ENCODE measurements at places on chromosomes 3 and 15.

- no peak for DNase-seq
These were observed 191.2 kb upstream of the PDZRN3 start for GRCh38 chr3:73815966-73816365.

DNA sequence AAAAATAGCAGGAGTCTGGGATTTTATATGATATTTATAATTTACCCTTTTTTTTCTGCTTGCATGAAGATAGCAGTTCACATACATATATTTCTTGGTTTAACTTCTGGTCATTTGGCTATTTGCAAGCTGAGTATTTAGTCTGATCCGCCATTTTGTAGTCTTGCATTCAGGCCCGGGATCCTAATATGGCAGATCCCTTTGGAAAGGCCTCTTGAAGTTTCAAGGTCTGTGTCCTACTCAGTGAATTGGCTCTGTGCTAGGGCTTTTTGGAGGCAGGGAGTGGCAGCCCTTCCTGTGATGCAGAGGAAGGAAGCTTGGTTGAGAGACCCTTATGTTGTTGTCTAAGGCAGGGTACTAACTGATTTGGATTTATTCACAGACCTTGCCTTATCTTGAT lies 2.9 kb downstream of the SNRPN start:
- no peak for DNase-seq

- peak; percentile 83 for DNase-seq
These were observed 57.6 kb downstream of the AAGAB start for GRCh38 chr15:67196672-67197363.

DNA sequence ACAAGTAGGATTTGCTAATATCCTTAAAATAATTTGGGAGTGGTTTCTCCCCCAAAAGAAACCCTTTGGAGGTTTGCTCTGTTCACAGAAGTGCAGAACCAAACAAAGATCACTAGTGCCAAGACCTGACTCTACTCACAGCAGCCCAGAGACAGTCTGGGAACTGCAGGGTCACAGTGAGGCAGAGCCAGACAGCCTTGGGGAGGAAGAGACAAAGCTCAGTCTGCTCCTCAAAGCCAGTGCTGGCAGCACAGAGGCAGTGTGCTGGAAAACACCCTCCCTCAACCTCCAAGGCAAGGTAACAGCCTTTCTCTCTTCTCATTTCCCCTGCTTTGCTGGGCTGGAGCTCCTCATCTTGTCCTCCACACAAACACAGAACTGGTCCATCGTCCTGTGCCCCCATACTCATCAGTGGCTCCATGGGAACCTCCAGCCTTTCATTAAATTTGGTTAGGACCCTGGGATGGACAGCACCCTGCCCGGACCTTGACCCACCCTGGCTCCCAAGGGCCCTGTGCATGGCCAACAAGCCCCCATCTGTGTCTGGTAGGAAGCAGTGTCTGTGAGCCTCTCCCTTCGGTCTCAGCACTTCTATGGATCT lies 12.6 kb downstream of the RAB6B start:
- no peak for DNase-seq

DNA sequence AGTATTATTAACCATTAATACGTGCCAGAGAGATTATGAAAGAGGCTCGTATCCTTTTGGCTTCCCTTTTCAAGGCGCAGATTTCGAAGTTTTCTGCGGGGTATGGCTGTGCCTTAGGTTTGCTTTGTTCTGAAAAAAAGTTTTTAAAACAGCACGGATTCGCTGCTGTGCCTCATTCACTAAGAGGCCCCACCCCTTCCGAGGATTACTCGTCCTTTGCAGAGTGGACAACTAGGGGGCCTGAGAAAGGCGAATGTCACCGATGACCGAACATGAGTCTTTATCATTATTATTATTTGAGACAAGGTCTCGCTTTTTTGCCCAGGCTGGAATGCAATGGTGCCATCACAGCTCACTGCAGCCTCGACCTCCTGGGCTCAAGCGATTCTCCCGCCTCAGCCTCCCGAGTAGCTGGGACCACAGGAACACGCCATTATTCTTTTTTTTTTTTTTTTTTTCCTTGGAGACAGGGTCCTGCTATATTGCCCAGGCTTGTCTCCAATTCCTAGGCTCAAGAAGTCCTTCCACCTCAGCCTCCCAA lies 684 bp upstream of the RPS27L start:
- DNase-seq: peak; percentile 64

- no peak for DNase-seq
These were observed 11.6 kb downstream of the CCNL1 start for GRCh38 chr3:157148196-157148889.

DNA sequence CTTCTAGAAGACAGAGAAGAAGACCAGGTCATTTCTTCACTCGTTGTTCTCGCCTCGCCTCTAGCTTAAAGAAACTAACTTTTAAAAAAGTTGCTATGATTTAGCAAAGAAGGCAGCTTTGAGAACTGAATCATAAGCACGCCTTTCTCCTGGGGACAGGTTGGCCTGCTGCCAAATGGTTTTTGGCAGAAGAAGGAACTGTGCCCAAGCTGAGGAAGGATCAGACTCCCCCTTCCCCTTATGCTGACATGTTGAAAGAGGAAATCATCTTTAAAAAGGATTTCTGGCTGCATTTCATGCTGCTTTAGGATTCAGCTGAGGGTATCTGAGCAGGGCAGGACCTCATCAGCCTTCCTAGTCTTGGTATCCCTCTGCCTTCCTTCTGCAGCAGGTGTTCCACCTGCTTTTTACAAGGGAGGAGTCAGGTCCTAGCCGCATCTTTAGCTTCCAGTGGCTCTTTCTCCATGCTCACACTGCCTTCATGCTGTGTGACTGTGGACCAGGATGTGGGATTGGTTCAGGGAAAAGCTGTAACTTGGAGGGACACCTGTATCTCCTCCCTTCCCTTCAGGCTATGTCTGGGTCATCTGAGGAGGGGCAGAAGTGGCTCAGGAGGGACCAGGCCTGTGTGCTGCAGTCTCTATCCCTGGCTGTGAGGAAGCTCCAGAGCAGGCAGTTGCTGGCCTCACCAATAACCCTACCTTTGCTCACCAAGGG lies 34.1 kb upstream of the HACD2 start:
- peak; percentile 23 for DNase-seq

GRCh38 chr15:88204584-88204983 lies 52.0 kb downstream of the NTRK3 start:
- DNase-seq: no peak

GRCh38 chr3:20575146-20575545 lies 389.1 kb upstream of the SGO1 start:
- DNase-seq: peak; percentile 32

DNA sequence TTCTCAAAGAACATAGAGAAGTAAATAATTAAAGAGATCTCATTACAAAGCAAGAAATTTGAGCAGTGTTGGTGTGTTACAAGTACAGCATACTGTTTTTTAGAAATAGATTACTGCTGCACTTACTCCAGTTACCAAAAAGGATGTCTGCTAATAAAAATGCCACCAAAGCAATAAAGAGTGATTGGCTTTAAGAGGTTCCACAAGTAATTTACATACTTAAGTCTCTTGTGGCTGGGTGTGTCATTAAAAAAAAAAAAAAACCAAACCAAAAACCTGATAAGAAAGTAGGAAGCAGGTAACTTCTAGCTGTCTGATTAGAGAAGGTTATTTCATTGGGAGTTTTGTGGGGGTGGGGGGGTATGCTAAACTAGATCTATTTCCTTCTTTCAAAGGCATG lies 15.2 kb downstream of the RAB11A start:
- DNase-seq: no peak

- no peak for DNase-seq
These were observed 898 bp downstream of the FBLN2 start for GRCh38 chr3:13549623-13550422.

GRCh38 chr3:161401389-161401788 lies 30.1 kb upstream of the SPTSSB start:
- no peak for DNase-seq

DNA sequence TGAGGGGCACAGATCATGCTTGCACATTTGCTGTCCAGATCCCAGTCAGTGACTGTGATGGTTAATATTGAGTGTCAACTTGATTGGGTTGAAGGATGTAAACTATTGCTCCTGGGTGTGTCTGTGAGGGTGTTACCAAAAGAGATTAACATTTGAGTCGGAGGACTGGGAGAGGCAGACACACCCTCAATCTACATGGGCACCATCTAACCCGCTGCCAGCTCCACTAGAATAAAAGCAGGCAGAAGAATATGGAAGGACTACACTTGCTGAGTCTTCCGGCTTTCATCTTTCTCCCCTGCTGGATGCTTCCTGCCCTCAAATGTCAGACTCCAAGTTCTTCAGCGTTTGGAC lies 5.1 kb downstream of the GP9 start:
- no peak for DNase-seq

DNA sequence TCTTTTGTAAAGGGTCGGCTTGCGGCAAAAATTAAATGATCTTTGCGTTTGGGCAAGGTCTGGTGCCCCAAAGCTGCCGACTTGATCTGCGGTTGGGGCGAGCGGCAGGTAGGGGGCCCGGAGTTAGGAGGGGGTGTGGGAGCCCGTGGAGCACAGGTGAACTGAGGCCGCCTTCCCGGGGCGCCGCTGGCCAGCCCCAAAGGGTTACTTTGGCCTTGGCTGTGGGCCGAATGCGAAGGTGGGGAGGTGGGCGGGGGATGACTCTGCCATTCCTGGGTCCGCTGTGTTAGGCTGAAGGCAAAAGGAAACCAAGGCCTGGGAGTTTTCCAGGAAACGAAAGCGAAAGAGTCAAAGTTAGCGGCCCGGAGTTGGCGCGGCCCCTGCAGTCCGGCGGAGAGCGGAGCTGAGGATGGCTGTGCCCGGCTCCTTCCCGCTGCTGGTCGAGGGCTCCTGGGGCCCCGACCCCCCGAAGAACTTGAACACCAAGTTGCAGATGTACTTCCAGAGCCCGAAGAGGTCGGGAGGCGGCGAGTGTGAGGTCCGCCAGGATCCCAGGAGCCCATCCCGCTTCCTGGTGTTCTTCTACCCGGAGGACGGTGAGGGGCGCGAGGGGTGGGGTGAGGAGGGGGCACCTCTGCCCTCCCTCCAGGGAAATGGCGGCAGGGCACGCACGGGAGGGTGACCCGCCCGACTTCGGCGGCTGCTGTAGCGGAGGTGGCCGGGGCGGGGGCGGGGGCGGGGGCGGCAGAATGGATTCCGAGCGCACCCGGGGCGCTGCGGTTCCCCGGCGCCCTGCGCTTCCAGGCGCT lies at the start of gene PARP14:
PARP14 (plus strand) TSS at position 365 of the 809 bp plus-strand sequence; CDS start at position 410, 45 bp downstream.
- DNase-seq: peak; percentile 57

GRCh38 chr3:166510382-166510781 lies 673.2 kb upstream of the BCHE start:
- no peak for DNase-seq

- DNase-seq: no peak
These were observed 96.0 kb downstream of the LSM3 start for GRCh38 chr3:14274612-14274936.

DNA sequence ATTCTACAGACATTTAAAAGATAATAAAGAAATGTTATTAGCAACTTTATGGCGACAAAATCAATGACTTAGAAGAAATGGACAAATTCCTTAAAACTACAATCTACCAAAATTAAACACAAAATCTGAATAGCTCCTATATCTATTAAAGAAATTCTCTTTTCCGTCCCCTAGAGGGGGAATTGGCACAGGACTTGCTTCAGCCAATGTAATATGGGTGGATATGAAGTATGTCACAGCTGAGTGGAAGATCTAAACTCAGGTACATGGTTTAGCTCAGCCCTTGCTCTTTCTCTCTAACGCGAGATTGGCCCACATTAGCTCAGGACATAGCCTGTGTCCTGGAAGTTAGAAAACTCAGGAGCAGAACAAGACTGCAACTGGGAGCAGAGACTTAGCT lies 79.3 kb downstream of the DNAH12 start:
- no peak for DNase-seq

- DNase-seq: no peak
These were observed 715.1 kb upstream of the NR2F2 start for GRCh38 chr15:95615436-95615835.

DNA sequence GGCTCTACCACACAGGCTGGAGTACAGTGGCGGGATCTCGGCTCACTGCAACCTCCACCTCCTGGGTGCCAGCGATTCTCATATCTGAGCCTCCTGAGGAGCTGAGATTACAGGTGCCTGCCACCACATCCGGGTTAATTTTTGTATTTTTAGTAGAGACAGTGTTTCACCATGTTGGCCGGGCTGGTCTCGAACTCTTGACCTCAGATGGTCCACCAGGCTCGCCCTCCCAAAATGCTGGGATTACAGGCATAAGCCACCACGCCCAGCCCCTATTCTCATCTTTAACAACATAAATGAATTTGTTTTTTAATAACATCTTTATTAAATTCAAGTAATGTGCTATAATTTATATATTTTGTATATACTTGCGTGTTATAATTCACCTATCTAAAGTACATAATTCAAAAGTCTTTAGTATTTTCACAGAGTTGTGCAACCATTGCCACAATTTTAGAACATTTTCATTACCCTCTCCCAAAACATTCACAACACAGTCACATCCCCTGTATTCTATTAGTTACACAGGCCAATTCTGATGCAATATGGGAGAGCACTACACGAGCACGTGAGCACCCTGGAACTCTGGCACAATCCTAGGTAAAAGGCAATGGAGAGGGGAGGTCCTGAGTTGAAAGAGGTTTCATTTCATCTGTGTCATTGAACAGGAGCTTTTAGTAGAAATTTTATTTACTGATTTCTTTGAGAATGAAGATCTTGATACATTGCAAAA lies 21.2 kb upstream of the MTMR14 start:
- no peak for DNase-seq

DNA sequence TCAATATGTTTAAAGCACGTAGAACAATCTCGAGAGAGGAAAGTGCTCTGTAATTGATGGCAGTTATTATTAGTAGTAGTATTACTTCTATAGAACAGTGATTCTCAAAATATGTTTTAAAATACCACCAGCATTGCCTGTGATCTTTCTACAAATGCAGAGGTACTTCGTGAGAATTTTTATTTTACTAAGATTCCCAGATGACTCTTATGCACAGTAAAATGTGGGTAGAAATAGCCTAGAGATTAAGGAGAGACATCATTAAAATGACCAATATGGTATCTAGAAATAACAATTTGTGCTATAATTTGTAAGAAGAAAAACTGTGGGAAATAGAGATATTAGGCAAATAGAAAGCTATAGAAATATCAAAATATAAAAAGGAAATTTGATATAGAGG lies 157.9 kb downstream of the SUCNR1 start:
- no peak for DNase-seq

- no peak for DNase-seq
These were observed 8.6 kb downstream of the TLE3 start for GRCh38 chr15:70088887-70089691.

- DNase-seq: no peak
These were observed 41.2 kb downstream of the OIP5 start for GRCh38 chr15:41291065-41291631.

GRCh38 chr15:90020936-90021507 lies 19.9 kb downstream of the ZNF710 start:
- DNase-seq: no peak

Measured in GM04504 (cell line).